CD4-positive, alpha-beta memory T cell (primary cell): ENCODE measurements at places on chromosomes 2 and 18.

GRCh38 chr2:214069254-214069653 is 341.6 kb upstream of the VWC2L start:
- no peak for DNase-seq

- no peak for DNase-seq
Measured at GRCh38 chr2:217436386-217436785, 566.4 kb downstream of the TNS1 start.

DNA sequence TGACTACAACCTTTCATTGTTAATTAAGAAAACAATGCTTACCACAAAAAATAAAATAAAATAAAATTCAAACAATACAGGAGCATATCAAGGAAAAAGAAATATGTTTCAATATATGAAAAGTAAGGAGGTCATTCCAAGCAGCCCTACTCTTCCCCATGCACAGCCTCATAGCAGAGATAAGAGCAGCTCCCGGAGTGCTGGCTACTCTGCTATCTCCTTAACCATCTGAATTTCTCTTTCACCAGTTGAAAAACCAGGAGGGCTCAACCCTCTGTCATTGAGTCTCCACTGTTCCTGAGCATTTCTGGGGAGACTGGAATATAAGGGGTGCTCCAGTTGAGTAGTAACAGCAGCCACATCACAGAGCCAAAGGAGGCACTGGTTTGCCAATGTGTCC is 201.4 kb downstream of the TCF4 start:
- no peak for DNase-seq

- no peak for DNase-seq
Measured at GRCh38 chr2:85001595-85001994, 30.6 kb downstream of the KCMF1 start.

GRCh38 chr2:151114874-151115273 is 146.8 kb downstream of the RBM43 start:
- DNase-seq, result no peak

DNA sequence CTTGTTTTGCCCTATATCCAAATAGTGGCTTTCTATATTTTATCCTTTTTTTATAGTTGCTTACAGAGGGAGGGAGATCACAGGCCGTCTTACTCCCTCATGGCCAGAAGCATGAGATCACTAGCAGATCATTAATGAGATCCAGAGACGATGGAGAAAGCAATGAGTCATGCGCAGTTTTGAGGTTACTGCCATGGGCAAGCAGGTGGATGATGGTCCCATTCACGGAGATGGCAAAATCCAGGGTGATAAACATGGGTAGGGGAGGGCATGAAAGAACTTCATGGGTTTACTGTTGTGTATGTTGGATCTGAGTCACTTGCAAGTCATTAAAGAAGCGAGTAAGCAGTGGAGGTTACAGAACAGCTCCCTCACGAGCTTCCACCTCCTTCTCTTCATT is 60.4 kb downstream of the C18orf63 start:
- no peak for DNase-seq

DNA sequence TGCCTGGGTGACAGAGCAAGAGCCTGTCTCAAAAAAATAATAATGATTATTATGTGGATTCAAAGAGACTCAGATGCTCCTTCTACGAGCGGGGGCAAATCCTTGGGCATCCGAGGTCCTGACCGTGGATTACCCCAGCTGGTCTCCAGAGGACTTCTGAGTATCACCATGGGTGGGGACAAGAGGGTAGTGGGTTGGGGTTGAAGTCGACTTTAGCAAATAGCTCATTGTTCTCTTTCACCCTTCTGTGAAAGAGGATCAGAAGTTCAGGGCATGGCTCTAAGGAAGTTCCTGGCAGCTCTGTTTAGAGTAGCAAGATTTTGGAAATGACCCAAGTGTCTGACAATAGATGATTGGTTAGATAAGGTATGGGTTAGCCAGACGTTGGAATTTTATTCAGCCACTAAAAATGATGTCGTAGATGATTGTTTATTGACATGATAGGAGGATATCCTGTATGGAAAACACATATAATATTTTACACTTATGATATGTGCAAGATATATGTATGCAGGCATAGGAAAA is 59.0 kb upstream of the SPRED2 start:
- DNase-seq, result no peak

- DNase-seq, result no peak
Measured at GRCh38 chr2:109324861-109325260, 195.9 kb downstream of the SH3RF3 start.

DNA sequence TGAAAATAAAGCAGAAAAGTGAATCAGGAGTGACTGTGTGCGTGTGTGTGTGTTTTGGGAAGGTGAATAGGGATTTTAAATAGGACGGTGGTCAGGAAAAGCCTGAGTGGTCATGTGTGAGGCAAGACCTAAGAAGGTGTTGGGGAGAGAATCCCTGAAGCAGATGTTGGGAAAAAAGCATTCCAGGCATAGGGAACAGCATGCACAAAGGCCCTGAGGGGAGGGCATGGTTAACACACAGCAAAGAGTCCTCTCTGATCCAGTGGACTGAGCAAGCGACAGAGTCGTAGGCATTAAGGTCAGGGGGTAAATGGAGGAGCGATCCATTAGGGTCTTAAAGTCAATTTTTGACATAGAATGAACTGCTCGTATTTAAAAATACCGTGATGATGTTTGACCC is 34.0 kb upstream of the OTOS start:
- no peak for DNase-seq

GRCh38 chr2:165790466-165790865 is 3.6 kb downstream of the GALNT3 start:
- DNase-seq, result no peak

- DNase-seq, result no peak
Measured at GRCh38 chr2:118061135-118061955, 26.9 kb upstream of the INSIG2 start.

- DNase-seq, result no peak
Measured at GRCh38 chr2:212495046-212495445, 43.6 kb downstream of the ERBB4 start.

GRCh38 chr18:24112874-24113615 is 25.8 kb upstream of the CABYR start:
- no peak for DNase-seq

DNA sequence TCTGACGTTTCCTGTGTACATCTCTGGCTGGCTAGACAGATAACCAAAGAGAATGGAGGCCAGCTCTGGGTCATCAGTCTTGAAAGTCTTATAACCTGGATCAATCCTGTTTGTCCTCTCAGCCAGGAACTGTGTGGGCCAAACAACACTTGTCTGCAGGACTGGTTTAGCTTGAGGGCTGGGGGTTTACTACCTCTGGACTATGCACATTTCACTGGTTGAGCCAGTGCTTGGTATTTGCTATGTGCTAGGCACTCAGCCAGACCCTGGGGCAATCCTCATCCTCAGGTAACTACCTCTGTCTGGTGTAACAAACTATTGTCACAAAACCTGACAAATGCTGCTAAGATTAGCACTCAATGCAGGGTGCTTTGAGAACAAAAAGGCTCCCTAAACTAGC is 169.7 kb downstream of the HAUS1 start:
- no peak for DNase-seq

- peak; percentile 29 for DNase-seq
Measured at GRCh38 chr18:2964361-2965010, 48.5 kb downstream of the LPIN2 start.
